ENCODE measurements at places on chromosomes 16 and 17. TPM values are rescaled to one million over a fixed set of nuclear protein-coding genes. Genes with fewer than 3 reads are reported as not detected.

Gene CCL8
- total RNA-seq, result not detected

Gene TERB1
- not detected for total RNA-seq

Gene FA2H
- 11.1 TPM for total RNA-seq

Gene DBNDD1
- 60.2 TPM for total RNA-seq

DNA sequence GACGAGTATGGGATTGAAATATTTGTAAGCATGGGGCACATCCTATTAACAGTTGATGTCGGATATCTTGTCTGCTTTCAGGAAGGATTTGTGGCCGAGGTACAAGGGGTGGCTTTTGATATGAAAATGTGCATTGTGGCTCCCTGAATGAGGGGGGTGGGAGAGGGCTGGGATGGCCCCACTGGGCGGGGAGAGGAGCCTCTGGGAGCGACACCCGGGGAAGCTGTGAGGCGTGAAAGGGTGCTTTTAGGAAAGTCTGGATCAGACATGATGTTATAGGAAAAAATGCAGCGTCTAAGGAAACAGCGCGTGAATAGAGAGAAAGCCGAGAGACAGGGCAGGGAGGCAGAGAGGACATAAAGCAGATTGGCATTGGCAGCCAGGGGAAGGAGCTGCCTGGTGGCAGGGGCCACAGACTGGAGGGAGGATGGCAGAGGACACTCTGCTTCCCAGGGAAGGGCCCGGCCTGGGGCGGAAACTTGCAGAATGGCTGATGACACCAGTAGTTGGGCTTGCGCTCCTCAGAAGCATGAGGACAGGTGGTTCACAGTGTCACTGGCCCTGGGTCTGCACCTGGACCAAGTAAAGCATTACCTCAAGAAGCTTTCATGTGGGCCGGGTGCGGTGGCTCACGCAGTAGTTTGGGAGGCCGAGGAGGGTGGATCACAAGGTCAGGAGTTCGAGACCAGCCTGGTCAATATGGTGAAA lies 95.7 kb downstream of the NTN1 start:
- H3K27ac ChIP-seq, result no peak overlapping the region
- no peaks in the 10 kb centered on the region for H3K27me3 ChIP-seq
- no peak overlapping the region for H3K4me3 ChIP-seq

- no peaks in the 10 kb centered on the region for H3K36me3 ChIP-seq
- no peaks in the 10 kb centered on the region for H3K4me1 ChIP-seq
- no peak overlapping the region for H3K27ac ChIP-seq
- no peak overlapping the region for H3K4me3 ChIP-seq
These were observed 170.2 kb downstream of the HS3ST3B1 start for GRCh38 chr17:14471052-14471451.

DNA sequence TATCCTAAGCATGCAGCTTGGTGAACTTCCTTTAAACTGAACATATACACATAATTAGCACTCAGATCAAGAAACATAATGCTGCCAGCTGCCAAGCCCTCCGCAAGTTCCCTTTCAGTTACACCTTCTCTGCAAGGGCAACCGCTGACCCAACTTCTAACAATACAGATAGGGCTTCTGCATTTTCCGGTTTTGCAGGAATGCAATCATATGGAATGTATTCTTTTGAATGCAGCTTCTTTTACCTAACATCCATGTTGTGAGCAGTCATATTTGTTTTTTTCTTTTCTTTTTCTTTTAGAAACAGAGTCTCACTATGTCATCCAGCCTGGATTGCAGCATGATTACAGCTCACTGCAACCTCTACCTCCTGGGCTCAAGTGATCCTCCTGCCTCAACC lies 110.7 kb downstream of the GSG1L start:
- H3K4me1 ChIP-seq, result no peaks in the 10 kb centered on the region
- H3K36me3 ChIP-seq, result no peaks in the 10 kb centered on the region
- no peak for DNase-seq
- H3K27me3 ChIP-seq, result peaks cover 24% of the 10 kb centered on the region
- no peak overlapping the region for H3K4me3 ChIP-seq

- H3K36me3 ChIP-seq, result no peaks in the 10 kb centered on the region
- H3K4me1 ChIP-seq, result no peaks in the 10 kb centered on the region
- peaks cover 29% of the 10 kb centered on the region for H3K27me3 ChIP-seq
- H3K4me3 ChIP-seq, result no peak overlapping the region
These were observed 226.6 kb upstream of the RPL38 start for GRCh38 chr17:73976676-73977521.

GRCh38 chr16:3187798-3188674 lies at the start of gene OR1F1:
TSS of gene OR1F1 (plus strand) at chr16:3188204.
- DNase-seq, result peak; percentile 81
- H3K4me3 ChIP-seq, result no peak within 1 kb of the TSS
- no peaks in the 10 kb centered on the region for H3K27me3 ChIP-seq
- H3K4me1 ChIP-seq, result peaks cover 11% of the 10 kb centered on the region
- H3K27ac ChIP-seq, result peak within 1 kb of the TSS; percentile 4

All from HCT116 (cell line).